ENCODE measurements at places on chromosomes 4 and X.

DNA sequence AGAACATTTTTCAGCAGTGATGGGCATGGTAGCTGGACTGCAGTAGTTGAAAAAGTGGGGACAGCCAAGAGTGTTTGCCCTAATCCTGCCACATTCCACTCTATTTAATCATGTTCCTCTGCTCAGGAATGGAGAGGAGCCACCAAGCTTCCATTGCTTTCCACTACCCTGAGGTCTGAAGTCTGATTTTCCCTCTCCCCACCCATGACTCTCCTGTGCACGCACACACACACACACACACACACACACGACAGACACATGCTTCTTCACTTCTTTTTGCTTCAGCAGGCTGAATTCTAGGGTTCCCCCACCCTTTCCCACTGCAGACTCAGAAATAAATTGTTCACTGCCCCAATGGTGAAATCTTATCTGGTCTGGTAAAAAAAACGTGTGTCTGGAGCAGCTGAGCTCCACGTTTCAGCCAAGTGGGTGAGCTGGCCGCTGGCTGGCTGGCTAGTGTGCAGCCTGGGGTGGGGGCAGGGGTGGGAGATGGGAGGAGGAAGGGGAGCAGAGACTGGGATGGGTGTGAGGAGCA, 142.7 kb upstream of the NALF2 start:
- DNase-seq: no peak

DNA sequence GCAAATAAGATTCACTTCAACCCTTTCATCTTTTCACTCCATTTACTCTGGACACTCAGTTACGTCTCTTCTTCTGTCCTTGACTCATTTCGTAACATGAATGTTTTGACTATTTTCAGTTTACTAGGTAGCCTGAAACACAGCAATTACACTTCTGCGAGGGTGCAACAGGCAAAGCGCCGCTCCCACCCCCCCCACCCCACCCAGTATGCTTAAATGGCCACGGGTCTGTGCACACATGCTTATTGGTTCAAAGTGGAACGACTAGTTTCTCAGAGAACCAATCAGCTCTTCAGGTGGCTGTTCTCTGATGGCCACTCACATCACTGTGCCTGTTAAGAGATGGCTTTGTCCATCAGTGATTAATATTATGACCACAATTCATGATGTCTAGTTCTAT, 3.5 kb downstream of the BEND4 start:
- DNase-seq: no peak

- no peak for DNase-seq
Observed at GRCh38 chrX:123743312-123743711, 10.5 kb upstream of the THOC2 start.

DNA sequence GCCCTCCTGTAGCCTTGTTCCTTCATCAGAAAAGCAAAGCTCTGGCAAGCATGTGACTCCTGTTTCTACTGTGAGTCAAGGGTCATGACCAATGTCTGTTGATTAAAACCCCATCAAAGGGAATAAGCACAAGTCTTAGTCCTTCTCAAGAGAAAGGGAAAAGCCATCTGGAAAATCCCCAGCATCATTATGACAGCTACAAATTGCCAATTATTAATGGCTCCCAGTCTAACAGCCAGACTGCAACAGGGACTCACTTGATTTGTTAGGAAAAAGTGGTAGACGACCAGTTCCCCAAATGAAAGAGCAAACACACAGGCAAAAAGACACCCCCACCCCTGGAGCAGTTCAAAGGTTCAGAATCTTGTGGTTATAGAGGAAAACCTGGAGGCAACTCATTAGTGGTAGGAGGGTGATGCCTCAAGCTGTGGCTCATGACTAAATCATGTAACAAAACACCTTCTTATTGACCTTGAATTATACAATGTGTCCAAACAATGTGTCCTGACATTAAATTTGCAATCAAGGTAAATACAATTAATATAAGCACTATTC, 315.7 kb downstream of the HNRNPD start:
- DNase-seq: no peak

- DNase-seq: no peak
Observed at GRCh38 chr4:163818673-163819072, 324.2 kb downstream of the TMA16 start.

- no peak for DNase-seq
Observed at GRCh38 chrX:42770566-42770965, 7.4 kb downstream of the PPP1R2C start.

GRCh38 chr4:154502111-154502510, 10.5 kb upstream of the DCHS2 start:
- no peak for DNase-seq

DNA sequence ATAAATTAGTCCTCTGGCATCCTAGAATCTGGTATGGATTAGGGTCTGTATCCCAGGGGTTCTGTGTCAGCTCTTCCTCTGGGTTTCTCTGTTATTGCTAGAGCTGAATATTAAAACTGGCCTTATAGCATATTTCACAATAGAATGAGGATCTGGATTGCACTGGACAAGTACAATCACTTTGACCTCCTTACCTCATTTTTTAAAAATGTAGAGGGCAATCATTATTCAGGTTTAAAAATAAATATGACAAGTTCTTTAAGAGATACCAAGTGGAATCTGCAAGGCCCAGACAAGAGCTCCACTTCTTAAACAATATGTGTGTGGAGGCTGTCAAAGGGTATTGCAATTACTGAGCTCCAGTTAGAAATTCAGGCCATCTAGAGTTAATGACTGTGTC, 1.4 kb downstream of the PALLD start:
- DNase-seq: no peak

GRCh38 chr4:103204111-103204510, 6.0 kb upstream of the CENPE start:
- no peak for DNase-seq

GRCh38 chr4:184265546-184266351, 48.1 kb upstream of the ENPP6 start:
- DNase-seq: no peak

- no peak for DNase-seq
Observed at GRCh38 chr4:184384056-184384809, 90.1 kb downstream of the IRF2 start.

DNA sequence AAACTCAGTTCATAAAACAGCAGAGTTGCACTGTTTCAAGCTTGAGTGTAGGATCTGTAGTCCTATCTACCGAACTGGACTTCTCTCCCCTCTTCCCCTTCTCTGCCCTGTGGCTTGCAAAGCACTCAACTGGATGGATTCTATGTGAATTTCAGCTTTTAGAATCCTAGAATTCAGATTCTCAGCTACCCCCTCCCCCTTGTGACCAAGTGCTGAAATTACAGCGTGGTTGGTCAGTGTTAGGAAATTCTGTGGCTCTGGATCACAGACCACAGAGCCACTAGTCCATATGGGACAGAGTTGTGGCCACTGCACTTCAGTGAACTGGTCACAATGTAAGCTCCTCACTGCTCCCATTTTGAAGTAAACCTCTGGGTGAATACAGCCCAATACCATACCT, 64.6 kb upstream of the TRPC5 start:
- peak; percentile 5 for DNase-seq

DNA sequence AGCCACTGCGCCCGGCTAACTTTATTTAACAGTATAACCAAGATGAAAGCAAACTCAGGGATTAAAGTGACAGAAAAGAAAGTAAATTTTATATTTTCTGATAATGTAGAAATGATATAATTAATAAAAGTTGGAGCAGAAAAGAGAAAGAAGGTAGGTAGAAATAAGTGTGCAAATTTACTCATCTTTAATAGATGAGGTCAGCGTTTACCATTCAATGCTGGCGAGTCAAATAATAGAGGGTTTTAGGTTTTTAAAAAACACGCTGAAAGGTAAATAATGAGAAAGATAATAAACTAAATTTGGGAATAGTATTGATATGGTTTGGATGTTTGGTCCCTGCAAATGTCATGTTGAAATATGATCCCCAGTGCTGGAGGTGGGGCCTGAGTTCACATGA, 13.6 kb downstream of the CDKN2AIP start:
- no peak for DNase-seq

GRCh38 chrX:9708923-9709553, 56.6 kb downstream of the GPR143 start:
- DNase-seq: peak; percentile 71

- DNase-seq: peak; percentile 82
Observed at GRCh38 chr4:165872461-165873297, at the start of gene TLL1. Gene TLL1, plus strand, starts transcription at chr4:165873237. Its CDS starts 668 bp downstream, at chr4:165873905.

DNA sequence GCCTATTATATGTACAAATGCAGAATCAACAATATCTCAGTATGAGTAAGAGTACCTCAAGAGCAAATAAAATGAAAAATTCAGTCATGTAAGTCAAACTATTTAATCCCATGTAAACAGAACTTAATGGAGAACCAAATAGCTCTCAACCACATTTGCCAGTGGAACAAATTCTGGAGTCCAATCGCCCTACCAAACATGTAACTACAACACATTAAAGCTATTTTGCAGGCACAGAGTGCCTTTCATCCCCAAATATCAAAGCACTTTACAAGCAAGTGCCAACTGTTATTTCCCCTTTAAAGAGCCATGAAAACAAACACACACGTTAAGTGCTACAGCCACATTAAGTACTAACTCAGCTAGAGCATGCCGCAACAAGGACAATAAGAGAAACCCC, 51.3 kb downstream of the PCDH19 start:
- DNase-seq: no peak

DNA sequence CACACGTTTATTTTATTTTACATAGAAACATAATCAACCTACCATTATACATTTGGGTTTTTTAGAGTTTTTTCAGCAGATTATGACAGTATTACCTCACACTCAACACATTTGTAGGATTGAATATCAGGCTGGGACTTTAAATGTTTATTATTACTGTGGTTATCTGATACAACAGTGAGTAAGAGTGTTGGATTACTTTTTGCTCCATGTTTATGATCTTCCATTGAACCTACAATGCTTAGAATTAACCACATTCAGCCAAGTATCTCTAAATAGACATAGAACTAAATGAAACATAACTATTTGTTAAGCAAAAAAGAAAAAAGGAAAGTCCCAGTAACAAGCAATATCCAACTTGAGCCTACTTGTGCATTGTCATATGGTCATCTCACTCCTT, 607.4 kb upstream of the PITX2 start:
- no peak for DNase-seq

DNA sequence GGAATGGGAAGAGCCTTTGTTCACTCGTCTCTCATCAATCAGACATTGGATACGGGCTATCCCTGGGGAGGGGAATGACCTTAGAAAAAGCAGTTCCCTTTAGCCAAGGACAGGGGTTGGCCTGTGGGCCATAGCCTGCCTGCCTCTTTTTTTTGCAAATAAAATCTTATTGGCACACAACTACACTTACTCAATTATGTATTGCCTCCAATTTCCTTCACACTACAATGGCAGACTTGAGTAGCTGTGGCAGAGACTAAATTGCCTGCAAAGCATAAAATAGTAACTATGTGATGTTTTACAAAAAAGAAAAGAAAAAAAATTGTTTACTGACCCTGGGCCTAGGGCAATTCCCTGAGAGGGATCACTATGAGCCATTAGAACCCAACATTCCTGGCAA, 23.4 kb downstream of the PPP1R2C start:
- no peak for DNase-seq

- DNase-seq: no peak
Observed at GRCh38 chrX:22347491-22347890, 74.8 kb downstream of the CBLL2 start.

DNA sequence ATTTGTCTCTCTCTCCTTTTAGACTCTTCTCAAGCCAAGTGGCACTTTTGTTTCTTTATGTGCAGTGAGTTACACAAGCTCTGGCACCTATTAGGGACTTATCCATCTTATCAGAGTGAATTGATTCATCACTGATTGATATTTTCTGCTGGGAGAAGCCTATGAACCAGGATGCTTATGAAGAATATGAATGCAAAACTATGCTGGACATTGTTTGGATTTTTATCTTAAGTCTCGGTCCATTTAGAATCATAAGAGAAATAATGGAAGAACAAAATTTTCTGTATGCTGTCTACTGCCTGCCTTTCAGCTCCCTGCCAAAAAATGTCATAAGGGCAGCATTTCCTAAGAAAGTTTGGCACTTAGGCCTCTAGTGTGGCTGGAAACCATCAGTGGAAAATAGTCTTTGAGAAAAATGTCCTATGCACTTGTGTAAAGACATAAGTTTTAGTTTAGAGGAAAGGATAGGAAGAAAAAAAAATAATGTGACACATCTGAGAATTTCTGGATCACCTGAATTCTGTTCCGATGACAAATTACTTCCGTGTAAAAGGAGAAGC, 365.7 kb upstream of the MAD2L1 start:
- DNase-seq: no peak

GRCh38 chr4:57064811-57065711, 45.1 kb downstream of the IGFBP7 start:
- no peak for DNase-seq

GRCh38 chrX:13448941-13449340, 120.5 kb upstream of the EGFL6 start:
- no peak for DNase-seq

DNA sequence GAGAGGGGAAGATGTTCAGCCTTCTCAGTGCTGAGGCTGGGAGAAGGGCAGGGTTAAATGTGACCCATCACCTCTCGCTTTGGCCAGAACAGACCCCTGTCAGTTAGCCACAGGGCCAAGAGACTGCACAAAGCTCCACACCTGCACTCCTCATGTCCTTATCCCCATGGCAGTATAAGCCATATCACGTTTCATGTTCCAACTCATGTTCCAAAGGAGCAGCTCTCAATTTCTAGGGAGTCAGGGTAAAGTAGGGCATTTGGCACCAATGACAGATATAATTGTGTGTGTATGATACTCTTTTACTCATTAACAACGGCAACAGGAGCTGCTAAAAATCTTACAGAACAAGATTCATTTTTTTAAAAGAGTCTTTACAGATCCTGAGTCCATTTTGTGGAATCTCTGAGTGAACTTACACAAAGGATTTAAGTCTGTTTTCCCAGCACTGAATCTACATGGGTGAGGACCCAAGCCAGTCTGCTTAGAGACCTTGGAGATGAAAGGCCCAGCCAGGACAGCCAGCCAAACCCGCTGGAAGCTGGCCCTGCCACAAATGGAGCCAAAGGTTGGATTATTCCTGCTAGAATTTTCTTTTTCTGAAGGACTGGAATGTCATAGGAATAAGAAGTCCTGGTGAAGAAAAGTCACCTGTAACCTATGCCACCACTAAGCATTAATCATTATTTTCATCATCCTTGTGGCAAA, 129.1 kb upstream of the SMAD1 start:
- peak; percentile 57 for DNase-seq

GRCh38 chrX:129585167-129585566, 45.1 kb downstream of the OCRL start:
- no peak for DNase-seq

DNA sequence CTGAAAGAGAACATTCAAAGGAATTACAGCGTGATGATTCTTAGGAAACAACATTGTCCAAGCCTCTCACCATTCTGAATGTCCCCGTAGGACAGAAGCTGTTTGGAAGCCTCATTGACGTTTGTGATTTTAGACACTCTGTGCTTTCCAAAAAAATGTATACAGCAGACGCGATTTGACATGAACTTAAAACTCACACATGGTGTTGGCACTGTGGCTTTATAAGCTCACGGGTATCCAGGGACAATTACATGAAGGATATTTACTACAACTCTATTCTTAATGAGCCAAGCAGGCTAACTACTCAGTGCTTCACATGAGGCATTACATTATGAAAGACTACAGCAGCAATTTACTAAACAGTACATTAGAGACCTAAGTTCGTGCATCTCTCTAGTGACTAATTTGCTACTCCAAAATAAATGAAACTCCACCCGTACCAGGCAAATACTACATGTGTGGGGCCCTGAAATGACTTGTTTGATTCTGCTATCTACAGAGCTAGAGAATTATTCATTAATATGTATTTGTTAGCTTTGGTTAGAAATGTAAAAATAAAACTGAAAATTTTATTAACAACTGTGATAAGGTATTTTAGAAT, 620.7 kb downstream of the SPRY1 start:
- no peak for DNase-seq

- no peak for DNase-seq
Observed at GRCh38 chrX:54430519-54430918, 9.7 kb upstream of the TSR2 start.
